ENCODE measurements at places on chromosomes 7 and 10.

- no peak for DNase-seq
Observed at GRCh38 chr7:22013711-22014110, 68.0 kb upstream of the CDCA7L start.

GRCh38 chr7:128233471-128233870 lies 7.6 kb upstream of the LEP start:
- DNase-seq, result no peak

GRCh38 chr10:48605786-48606529 lies 1.1 kb upstream of the ARHGAP22 start:
- no peak for DNase-seq

DNA sequence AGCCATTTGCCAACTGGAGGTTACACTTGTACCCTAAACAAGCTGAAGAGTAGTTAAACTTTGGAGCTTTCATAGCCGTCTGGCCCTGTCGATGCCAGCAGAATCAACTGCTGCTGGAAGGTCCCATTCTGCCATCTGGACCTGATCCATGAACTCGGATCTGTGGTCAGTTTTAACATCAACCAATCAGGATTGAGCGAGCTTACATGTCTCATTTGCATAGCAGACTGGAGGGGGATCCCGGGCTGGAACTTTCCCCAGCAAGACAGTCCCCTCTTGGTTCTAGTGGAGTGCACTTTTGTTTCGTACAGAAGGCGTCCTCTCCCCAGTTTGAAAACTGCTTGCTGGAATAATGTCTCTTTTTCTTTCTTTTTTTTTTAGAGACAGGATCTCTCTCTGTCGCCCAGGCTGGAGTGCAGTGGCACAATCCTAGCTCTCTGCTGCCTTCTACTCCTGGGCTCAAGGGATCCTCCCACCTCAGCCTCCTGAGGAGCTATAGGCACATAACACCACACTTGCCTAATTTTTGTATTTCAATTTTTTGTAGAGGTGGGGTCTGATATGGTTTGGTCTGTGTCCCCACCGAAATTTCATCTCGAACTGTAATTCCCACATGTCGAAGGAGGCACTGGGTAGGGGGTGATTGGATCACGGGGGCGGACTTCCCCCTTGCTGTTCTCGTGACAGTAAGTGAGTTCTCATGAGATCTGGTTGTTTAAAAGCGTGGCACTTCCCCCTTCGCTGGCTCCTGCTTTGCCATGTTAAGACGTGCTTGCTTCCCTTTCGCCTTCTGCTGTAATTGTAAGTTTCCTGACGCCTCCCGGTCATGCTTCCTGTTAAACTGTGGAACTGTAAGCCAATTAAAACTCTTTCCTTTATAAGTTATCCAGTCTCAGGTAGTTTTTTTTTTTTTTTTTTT lies 42.8 kb upstream of the SEPHS1 start:
- DNase-seq, result no peak

DNA sequence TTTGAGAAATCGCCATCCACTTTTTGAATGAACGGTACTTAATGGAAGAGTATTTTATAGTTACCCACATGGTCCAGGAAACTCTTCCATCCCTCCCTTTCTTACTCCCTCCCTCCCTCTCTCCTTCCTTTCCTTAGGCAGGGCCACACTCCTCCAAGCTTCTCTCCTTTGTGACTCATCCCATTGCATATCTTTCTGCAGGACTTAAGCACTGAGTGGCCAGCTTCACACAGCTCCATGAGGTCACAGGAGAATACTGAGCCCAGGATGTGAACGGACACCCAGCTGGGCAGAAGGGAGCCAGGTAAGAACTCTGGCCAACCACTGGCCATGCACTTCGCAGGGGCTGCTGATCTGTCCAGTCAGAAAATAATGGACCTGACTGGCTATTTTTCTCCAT lies 189.7 kb upstream of the ADCY1 start:
- no peak for DNase-seq

GRCh38 chr7:123865517-123866117 lies 20.6 kb downstream of the HYAL4 start:
- peak; percentile 57 for DNase-seq

DNA sequence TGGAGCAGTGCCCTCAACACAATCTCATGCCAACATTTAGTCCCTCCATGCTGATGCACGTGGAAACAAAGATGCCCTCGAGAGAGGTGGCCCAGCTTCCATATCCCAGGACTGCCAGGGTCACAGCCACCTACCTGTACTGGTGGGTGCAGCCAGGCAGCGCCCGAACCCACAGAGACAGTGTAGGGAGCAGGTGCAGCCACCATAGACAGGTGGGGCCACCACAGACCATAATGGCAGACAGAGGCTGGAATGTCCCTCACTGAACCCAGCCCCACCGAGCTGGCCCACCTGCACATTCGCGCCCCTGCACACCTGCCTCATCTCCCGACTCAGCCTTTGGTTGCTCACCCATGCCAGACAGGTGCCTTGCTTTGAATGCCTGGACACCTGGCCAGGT lies 18.3 kb upstream of the CPXM2 start:
- DNase-seq, result no peak

GRCh38 chr7:26159243-26159642 lies 7.2 kb downstream of the NFE2L3 start:
- DNase-seq, result no peak

- no peak for DNase-seq
Observed at GRCh38 chr10:11197878-11198277, 180.2 kb downstream of the CELF2 start.

DNA sequence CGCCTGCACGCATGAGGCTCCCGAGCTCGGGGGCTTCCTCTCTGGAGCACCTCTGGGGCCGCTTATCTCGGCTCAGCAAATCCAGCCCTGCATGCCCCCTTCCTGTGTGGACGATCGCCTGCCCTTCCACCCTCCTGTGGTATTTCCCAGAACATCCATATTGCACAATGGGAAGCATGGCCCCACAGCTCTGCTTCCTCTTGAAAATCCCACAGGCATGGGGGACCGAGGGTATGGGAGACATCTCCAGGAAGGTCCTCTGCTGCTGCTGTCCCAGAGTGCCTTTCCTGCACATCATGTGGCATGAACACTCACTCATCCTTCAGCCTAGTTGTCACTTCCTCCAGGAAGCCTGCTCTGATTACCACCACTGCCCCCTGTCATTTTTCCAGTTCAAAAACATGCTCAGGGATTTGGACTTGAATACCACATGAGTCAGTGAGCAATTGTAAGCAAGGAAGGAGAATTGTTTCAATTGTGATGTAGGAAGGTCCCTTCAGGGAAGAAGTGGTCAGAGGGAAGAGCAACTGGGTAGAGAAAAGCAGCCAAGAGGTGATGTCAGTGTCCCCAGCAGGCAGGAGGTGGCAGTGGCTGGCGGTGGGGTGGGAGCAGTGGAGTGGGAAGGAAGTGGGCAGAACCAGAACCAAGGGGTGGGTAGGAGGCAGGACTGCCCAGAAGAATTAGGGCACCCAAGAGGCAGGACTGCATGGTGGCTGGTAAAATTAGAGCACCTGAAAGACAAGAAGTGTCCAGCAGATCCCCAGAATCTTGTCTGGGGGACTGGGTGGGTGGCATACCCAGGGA lies 67.5 kb upstream of the ZMIZ1 start:
- DNase-seq, result no peak

DNA sequence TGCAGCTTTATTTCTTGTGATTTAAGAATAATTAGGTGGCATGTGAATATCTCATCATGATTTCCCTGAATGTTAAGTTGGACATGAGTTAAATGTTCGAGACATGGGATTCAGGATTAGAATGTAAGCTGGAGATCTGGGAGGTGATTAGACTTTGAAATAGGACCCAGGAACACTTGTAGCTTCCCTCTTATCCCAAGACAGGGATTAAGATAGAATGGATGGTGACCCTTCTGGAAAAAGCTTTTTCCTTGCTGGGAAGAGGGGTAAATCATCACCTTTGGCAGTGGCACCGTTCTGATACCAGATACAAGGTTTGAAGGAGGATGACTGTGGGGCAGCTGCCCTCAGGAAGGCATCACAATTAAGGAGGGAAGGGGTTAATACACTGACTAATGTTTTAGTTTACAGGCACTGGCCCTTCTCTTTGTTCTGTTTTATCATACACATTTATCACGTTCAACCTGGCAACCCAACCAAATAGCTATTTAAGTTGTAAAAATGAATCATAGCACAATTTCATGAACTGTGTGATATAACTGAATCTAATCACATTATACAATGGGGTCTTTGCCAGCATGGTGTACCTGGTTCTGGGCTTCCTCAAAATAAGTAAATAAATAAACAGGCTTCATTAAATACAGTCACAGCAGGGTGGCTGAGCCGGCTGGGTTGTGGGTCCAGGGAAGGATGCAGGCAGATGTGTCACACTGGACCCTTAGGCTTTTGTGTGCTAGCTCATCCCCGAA lies 212.7 kb downstream of the LRMDA start:
- no peak for DNase-seq

- peak; percentile 27 for DNase-seq
Observed at GRCh38 chr7:144738708-144739314, 97.0 kb downstream of the TPK1 start.

DNA sequence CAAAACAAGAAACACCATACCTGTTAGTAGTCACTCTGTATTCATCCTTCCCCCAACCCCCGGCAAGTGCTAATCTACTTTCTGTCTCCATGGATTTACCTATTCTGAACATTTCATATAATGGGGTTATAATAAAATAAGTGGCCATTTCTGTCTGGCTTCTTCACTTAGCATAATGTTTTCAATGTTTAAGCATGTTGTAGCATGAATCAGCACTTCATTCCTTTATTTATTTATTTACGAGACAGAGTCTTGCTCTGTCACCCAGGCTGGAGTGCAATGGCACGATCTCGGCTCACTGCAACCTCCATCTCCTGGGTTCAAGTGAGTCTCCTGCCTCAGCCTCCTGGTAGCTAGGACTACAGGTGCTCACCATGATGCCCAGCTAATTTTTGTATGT lies 69.2 kb downstream of the HIP1 start:
- no peak for DNase-seq

DNA sequence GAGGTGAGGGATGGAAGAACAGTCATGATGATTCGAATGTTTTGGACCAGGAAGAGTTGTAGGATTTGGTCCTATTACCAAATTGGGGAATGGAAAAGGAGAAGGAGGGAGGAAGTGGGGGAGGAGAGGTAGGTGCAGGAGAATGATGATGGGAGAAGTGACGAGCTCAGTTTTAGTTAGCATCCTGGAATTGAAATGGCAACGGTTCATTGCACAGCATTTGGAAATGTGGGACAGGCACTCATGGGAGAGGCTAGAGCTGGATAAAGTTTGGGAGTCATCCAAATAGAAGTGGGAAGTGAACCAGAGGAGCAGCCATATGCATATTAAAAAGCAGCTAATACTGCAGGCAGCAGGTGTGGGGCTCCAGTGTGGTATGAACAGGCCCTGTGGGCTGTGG lies 253.6 kb downstream of the SORCS3 start:
- no peak for DNase-seq

- no peak for DNase-seq
Observed at GRCh38 chr7:101550641-101551541, 78.2 kb downstream of the MYL10 start.

GRCh38 chr10:125415006-125415633 lies 254.8 kb upstream of the CTBP2 start:
- DNase-seq, result no peak
